T-cell (primary cell): ENCODE measurements at places on chromosomes 1 and 21.

DNA sequence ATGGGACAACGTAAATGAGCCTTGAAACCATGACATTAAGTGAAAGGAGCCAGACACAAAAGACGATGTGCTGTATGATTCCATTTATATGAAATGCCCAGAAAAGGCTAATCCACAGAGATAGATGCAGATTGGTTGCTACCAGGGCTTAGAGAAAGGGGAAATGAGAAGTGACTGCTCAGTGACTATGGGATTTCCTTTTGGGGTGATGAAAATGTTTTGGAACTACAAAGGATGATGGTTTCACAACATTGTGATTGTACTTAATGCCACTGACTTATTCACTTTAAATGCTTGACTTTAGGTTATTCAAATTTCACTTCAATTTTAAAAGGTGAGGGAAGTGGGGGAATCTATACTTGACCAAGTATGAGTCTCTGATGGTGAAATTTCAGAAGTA lies 414.3 kb downstream of the SETD4 start:
- H3K27ac ChIP-seq = no peak overlapping the region
- no peak overlapping the region for H3K4me3 ChIP-seq
- no peak for DNase-seq
- H3K27me3 ChIP-seq = peaks cover 10% of the 10 kb centered on the region
- H3K36me3 ChIP-seq = no peaks in the 10 kb centered on the region
- H3K4me1 ChIP-seq = no peaks in the 10 kb centered on the region

DNA sequence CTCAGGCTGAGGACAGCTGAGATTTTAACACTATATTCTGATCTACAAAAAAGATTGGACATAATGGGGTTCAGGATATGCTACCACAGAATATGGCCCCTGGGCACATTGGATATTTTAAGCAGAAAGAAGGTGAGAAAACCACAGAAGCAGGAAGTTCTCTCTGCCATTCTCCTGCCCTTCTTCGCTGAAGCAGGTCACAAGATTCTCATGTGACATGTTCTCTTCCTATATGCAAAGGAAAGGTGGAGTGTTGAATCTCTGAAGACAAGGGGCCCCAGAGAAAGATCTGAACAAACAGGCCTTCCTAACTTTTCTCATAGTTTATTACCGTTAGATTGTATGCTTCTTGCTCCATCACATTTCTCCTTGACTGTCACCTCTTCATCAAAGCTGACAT lies 285.7 kb downstream of the S1PR1 start:
- H3K4me1 ChIP-seq = no peaks in the 10 kb centered on the region
- H3K27me3 ChIP-seq = no peaks in the 10 kb centered on the region
- H3K4me3 ChIP-seq = no peak overlapping the region

DNA sequence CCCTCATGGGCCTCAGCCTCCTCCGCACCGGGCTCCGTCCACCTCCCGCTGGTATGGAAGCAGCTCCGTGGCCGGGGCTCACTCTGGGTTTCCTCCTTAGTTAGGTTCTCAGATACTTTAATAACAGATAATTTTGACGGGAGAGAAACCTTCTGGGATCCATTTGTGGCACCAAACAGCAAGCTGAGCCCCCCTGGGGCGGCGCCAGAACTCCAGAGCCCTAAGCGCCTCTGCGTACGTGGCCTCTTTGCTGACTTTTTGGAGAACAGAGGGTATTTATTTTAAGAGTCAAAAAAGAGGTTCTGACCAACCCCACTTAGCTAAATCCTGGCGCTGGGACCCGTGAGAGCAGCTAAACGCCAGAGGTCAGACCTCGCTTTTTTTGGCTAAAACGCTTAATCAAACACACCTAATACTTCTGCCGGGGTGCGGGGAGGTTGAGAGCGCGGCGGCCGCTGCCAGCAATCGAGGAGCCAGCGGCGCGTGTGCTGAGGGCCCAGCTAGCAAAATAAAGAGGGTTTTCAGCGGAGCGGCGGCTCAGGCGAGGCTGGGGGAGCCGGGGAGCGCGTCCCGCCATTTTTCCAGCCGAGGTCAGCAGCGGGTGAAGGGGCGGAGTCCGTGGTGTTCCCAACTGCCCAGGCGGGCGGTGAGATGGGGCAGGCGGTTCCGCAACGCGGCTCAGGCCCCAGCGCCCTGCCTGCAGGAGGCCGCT lies 171.7 kb downstream of the PRDM16 start:
- no peak overlapping the region for H3K27ac ChIP-seq
- H3K36me3 ChIP-seq = no peaks in the 10 kb centered on the region
- no peak for DNase-seq
- peaks cover 14% of the 10 kb centered on the region for H3K27me3 ChIP-seq
- H3K4me1 ChIP-seq = no peaks in the 10 kb centered on the region

DNA sequence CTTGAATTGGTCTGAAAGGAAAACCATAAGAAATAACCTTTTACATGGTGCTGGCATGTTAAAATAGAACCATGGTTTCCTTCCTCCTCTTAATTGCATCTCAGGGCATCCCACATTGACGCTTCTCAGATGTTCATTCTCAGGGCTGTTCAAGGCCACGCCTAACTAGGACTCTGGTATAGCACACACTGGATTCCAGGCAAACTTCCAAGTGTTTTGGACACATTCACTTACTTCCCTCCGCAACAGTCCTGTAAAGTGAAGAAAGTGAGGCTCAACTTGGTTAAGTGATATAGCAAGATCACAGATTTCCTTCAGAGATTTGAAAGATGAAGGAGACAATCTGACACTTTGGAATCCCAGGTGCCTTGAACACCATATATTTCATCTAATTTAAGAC lies 244.8 kb downstream of the DUSP10 start:
- no peak overlapping the region for H3K27ac ChIP-seq
- H3K27me3 ChIP-seq = no peaks in the 10 kb centered on the region

DNA sequence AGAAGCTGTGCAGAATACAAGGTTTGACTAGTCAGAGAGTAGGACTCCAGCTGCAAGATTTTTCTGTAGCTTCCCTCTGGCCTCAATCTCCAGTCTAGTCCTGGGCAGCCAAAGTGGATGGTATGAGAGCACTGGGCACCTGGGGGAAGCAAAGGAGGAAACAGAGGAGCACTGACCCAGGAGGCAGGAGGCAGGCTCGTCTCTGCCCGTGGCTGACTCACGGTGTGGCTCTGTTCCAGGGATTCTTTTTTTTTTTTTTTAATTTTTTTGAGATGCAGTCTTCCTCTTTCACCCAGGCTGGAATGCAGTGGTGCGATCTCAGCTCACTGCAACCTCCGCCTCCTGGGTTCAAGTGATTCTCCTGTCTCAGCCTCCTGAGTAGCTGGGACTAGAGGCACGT lies 4.1 kb upstream of the NPPB start:
- no peak overlapping the region for H3K4me3 ChIP-seq
- no peaks in the 10 kb centered on the region for H3K4me1 ChIP-seq
- DNase-seq = no peak
- H3K27ac ChIP-seq = no peak overlapping the region

DNA sequence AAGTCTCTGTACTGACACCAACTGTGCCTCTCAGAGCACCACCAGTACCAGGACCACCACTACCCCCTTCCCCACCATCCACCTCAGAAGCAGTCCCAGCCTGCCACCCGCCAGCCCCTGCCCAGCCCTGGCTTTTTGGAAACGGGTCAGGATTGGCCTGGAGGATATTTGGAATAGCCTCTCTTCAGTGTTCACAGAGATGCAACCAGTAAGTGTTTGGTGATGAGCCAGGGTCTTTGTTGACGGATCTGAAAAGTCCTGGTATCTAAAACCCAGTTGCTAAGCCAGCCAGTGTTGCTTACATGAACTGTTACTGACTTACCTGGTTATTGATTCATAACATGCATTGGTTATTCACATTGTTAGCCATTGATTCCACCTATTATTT lies 1.1 kb downstream of the C1orf56 start:
- H3K4me1 ChIP-seq = peaks cover 22% of the 10 kb centered on the region
- H3K27me3 ChIP-seq = no peaks in the 10 kb centered on the region
- peaks cover 2% of the 10 kb centered on the region for H3K36me3 ChIP-seq
- H3K4me3 ChIP-seq = peak overlapping the region; percentile 95
- H3K27ac ChIP-seq = peak overlapping the region; percentile 72
- no peak for DNase-seq

- H3K27ac ChIP-seq = no peak overlapping the region
- no peak overlapping the region for H3K4me3 ChIP-seq
- no peak for DNase-seq
- peaks cover 14% of the 10 kb centered on the region for H3K36me3 ChIP-seq
- H3K27me3 ChIP-seq = no peaks in the 10 kb centered on the region
These were observed 13.3 kb downstream of the CC2D1B start for GRCh38 chr1:52352690-52353089.

- H3K4me3 ChIP-seq = no peak overlapping the region
- H3K4me1 ChIP-seq = no peaks in the 10 kb centered on the region
These were observed 36.5 kb downstream of the SMYD3 start for GRCh38 chr1:246470585-246470984.

DNA sequence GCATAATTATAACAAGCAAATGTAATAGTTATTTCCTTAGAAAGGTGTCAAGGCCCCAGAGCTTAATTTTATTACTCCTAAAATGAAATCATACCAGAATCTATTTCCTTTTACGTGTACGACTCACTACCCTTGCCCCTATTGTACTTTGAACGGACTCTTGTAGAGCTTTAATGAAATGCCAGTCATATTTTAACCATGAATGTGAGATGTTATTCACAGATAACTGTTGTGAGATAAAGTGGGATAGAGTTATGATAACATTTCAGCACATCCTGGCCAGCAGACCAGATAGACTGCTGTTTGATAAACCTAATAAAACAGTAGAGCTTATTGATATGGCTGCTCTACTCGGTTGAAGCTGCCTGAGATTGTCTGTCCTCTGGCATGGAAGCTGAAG lies 500.8 kb upstream of the PBX1 start:
- no peak overlapping the region for H3K27ac ChIP-seq
- H3K36me3 ChIP-seq = no peaks in the 10 kb centered on the region
- no peak overlapping the region for H3K4me3 ChIP-seq
- no peaks in the 10 kb centered on the region for H3K4me1 ChIP-seq
- DNase-seq = no peak

DNA sequence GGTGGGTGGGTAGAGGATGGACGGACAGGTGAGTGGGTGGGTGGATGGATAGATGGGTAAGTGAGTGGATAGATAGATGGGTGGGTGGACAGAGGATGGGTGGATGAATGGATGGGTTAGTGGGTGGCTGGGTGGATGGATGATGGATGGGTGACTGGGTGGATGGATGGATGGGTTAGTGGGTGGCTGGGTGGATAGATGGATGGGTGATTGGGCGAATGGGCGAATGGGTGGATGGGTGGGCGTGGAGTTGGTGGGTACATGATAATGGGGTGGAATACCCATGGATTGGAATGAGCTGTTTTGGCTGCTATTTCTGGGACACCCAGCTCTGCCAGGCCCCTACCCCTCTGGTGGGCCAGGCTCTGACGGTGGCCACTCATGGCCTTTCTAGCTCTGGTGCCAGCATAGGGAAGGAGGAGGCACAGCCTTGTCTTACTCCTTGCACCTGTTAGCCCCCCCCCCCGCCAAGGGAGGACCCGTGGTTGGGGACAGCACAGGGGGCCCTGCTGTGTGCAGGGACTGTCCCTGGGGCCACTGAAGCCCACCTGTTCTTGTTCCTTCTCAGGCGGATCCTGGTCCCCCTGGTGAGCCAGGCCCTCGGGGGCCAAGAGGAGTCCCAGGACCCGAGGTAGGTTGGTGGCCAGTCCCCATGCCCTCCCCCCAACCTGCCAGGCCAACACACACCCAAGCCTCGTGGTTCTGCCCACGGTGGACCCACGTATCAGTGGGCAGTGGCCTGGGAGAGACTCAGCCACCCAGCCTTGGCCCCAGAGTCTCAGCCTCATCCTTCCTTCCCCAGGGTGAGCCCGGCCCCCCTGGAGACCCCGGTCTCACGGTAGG lies 26.4 kb downstream of the COL6A2 start:
- H3K36me3 ChIP-seq = peaks cover 5% of the 10 kb centered on the region
- no peaks in the 10 kb centered on the region for H3K4me1 ChIP-seq
- no peaks in the 10 kb centered on the region for H3K27me3 ChIP-seq
- no peak overlapping the region for H3K27ac ChIP-seq

- H3K4me1 ChIP-seq = no peaks in the 10 kb centered on the region
- H3K4me3 ChIP-seq = no peak overlapping the region
- H3K27ac ChIP-seq = no peak overlapping the region
- no peaks in the 10 kb centered on the region for H3K36me3 ChIP-seq
- no peak for DNase-seq
These were observed 68.2 kb downstream of the MAB21L3 start for GRCh38 chr1:116179419-116179818.

GRCh38 chr1:21313203-21313885 lies 23.1 kb upstream of the ECE1 start:
- H3K27me3 ChIP-seq = no peaks in the 10 kb centered on the region
- H3K36me3 ChIP-seq = no peaks in the 10 kb centered on the region
- H3K27ac ChIP-seq = no peak overlapping the region
- H3K4me1 ChIP-seq = peaks cover 7% of the 10 kb centered on the region

DNA sequence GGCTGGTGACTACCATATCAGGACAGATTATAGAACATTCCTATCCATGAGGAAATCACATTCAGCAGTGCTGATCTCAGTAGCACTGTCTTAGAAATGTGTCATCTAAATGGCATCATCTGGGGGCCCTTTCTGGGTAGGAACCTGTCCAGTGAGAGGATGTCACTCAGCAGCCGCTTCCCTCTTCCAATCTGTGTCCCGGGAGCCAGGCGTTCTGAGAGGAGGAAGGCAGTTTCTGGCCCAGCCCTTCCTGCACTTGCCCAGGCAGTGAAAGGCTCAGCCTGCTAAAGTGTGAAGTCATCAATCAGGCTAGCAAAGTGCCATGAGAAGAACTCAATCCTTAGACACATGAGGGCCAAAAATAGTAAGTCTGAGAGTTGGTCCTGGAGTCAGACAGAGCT lies 25.6 kb downstream of the RAB4A start:
- no peak overlapping the region for H3K27ac ChIP-seq
- H3K4me3 ChIP-seq = no peak overlapping the region
- no peak for DNase-seq
- H3K4me1 ChIP-seq = no peaks in the 10 kb centered on the region
- H3K36me3 ChIP-seq = peaks cover 48% of the 10 kb centered on the region

- no peak overlapping the region for H3K27ac ChIP-seq
- no peaks in the 10 kb centered on the region for H3K27me3 ChIP-seq
- H3K4me3 ChIP-seq = no peak overlapping the region
- no peaks in the 10 kb centered on the region for H3K36me3 ChIP-seq
These were observed 86.3 kb upstream of the TSPAN2 start for GRCh38 chr1:115175596-115175995.

- H3K4me3 ChIP-seq = no peak overlapping the region
- no peak for DNase-seq
- H3K4me1 ChIP-seq = no peaks in the 10 kb centered on the region
- no peak overlapping the region for H3K27ac ChIP-seq
- H3K36me3 ChIP-seq = no peaks in the 10 kb centered on the region
- H3K27me3 ChIP-seq = no peaks in the 10 kb centered on the region
These were observed 45.3 kb upstream of the FBXO28 start for GRCh38 chr1:224068458-224069072.

GRCh38 chr1:38026592-38027200 lies 14.2 kb downstream of the UTP11 start:
- H3K36me3 ChIP-seq = peaks cover 39% of the 10 kb centered on the region
- H3K27ac ChIP-seq = no peak overlapping the region

DNA sequence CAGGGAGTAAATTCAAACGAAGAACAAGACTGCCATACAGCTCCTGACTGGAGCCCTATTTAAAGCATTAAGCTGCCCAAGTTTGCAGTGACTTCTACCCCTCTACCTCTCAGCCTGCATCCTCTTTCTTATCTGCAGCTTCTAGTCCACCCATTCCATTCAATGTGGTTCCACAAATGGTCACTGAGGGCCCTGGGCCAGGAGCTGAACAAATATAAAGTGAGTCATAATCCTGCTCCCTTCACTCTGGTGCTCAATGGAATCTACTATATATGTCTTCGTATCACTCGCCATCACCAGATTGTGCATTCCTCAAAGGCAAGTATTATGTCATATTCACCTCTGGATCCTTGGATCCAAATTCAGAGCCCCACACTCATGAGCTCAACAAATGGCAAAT lies 398.7 kb downstream of the BRINP2 start:
- H3K4me3 ChIP-seq = no peak overlapping the region
- no peaks in the 10 kb centered on the region for H3K4me1 ChIP-seq
- H3K27me3 ChIP-seq = no peaks in the 10 kb centered on the region
- H3K27ac ChIP-seq = no peak overlapping the region
- DNase-seq = no peak
